AG20443 (cell line): ENCODE measurements at places on chromosomes 5 and 9.

GRCh38 chr5:41112486-41113455, 41.6 kb upstream of the MROH2B start:
- no peak for DNase-seq

DNA sequence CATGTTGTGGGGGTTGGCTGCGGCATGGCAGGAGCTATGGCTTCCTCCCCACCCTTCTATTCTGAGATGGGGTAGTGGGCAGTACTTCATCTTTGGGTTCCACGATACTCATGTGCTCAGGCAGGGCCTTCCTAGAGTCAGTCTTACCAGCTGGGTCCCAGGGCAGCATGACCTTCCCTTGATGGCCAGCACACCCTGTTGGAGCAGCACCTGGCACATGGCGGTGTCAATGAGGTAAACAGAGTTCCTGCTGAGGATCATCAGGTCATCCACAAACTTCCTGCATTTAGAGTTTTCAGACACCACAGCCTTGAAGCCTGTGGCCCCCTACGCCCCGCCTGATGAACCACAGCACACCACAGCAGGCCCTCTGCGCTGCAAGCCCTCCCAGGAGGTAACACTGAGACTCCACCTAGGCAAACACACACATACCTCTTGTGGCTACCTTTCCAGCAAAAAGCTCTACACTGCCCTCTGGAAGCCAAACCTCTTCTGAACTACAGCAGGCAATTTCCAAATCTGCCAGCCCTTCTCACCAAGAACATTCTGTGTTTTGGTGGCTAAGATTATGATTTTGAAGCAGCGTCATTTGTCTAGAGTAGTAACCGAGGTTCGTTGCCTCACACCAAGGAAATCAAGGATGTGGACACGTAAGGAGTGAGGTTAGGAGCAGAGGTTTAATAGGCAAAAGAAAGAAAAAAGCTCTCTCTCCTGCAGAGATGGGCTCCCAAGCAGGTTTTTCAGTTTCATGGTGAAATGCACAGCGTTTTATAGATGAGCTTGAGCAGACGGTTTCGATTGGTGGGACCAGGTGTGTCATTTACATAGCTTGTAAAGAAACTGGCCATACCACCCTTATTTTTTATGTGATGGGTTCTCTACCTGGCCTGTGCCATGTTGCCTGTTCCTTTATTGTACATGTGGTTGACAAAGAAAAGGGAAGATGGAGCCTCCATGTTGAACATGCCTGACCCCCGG, 20.3 kb upstream of the TMEM174 start:
- no peak for DNase-seq

GRCh38 chr5:84301535-84301934, 83.1 kb downstream of the EDIL3 start:
- DNase-seq = peak; percentile 9

GRCh38 chr9:77947651-77948050, 84.0 kb downstream of the GNAQ start:
- no peak for DNase-seq

DNA sequence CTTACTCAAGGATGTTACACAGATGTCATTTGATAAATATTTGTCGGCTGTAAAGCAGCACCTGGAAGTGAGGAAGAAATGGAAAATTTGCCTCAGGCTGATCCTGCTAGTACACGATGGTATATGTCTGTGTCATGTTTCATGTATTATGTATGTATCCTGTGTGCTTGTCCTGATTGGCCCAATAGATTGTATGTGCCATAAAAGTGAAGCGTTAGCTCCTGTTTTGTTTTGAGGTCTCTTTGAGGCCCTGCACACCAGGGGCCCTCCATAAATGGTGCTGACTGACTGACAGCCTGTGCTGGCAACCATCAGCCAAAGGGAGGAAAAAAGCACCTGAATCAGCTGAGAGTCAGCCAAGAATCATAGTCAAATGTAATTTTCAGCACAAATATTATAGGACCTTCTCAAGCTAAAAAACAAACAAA, 11.8 kb upstream of the LNPEP start:
- DNase-seq = no peak

DNA sequence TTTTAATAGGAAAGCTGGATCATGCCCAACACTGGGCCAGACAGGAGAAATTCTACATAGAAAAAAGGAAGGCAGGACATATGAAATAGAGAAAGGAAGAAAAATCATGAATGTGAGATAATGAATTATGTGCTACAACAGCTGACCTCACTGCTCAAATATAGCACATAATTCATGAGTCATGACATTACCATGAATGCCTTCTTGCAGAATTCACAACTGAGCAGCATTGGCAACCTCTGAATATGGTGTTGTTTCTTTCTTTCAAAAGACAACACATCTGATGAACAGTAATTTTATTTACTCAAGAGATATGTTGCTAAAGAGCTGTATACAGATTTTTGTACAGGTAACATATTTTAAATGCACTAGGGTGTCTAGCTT, 34.4 kb downstream of the APBA1 start:
- DNase-seq = peak; percentile 69

GRCh38 chr9:121225240-121225639, 23.6 kb upstream of the RAB14 start:
- no peak for DNase-seq

GRCh38 chr5:60687927-60688720, 11.8 kb downstream of the DEPDC1B start:
- DNase-seq = peak; percentile 49

GRCh38 chr9:23686257-23686656, 139.8 kb downstream of the ELAVL2 start:
- no peak for DNase-seq

DNA sequence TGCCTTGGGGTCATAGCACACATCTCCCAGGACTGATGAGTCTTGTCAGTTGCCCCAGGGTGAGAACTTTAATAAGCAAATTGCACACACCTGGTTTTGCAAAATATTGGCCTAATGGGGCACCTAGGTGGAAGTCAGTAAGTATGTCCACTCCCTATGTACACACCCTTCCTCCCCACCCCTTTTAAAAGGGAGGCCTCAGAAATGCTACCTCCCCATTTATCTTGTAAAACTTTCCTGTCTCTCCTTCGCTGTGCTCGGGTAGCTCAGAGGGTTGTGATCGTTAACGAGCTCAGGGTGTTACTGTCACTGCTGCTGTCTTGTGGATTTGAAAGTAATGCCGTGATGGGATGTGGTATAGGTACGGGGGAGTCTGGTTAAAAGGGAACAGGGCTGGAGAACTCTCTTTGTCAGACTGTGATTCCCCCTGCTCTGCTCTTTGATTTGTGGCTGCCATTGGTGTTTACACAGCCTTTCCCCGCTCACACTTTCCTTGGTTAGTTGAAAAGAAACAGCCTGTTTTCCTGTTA, 26.2 kb downstream of the ZNF462 start:
- DNase-seq = no peak

DNA sequence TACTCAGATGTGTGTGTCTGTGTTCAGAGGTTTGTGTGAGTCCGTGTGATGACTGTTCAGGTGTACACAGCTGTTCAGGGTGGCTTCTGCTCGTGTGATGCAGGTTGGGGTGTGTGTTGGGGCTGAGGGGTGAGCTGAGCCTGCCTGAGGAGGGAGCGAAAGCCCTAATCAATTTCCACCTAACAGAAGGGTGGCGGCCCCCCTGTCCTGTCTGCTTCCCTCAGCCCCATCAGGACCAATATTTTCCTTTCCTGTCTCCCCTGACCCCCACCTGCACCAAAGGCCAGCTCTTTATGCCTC, 30.2 kb downstream of the LHX2 start:
- DNase-seq = no peak

- DNase-seq = peak; percentile 85
Measured at GRCh38 chr5:136087961-136088871, 44.4 kb upstream of the SMAD5 start.

DNA sequence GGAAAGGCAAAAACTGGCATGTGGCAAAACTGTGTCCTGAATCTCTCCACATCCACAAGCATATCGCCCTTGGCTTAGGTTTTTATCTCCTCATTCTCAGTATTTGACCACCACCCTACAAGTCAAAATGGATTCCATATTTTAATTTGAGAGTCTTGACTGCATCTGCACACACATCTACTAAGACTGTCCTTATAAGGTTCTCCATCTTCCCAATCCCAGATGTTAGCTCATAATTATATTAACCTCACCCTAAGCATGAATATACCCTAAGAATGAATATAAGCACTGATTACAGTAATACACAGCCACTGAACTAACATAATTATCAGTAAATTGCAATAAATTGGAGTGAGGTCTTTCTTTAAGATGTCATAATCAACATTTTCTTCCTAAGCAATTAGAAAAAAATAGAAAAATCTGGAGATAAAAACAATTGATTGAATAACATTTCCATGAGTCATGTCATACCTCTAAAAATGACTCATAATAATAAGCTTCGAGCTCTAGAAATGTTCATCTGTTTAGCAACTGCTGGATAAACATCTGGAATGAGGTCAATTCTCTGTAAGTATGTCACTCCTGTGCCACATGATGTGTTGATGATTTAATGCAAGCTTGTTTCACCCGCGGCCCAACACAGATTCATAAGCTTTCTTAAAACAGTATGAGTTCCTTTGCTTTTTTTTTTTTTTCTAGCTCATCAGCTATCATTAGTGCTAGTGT, 39.9 kb upstream of the PAM start:
- DNase-seq = peak; percentile 63

DNA sequence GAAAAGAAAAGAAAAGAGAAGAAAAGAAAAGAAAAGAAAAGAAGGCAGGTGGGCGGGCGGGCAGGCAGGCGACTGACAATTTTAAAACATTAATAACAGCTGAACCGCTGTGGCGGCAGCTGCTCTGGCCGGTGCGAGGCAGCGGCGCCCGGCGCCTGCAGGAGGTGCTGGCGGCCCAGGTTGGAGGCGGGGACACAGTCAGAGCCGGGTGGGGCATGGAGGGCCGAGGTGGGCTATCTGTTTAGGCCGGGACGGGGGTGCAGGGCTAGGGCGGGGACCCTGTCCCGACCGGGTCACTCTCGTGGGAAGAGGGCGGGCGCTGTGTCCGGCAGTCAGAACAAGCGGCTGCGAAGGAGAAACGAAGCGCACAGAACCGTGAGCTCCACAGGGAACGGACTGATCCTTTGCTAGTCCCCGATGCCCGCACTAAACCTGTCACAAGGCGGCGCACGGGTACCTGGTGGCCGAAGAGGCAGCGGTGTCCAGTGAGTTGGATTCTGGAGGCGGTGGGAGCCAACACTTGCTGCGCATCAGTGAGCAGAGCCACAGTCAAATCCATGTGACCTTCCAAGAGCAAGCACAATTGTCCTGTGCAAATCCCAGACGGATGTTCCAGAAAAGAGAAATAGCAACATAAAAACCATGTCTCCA, 13.6 kb upstream of the ALDOB start:
- peak; percentile 92 for DNase-seq

GRCh38 chr5:121533814-121534213, 317.9 kb upstream of the FTMT start:
- DNase-seq = no peak

- peak; percentile 85 for DNase-seq
Measured at GRCh38 chr9:91060520-91061343, 259.1 kb downstream of the SYK start.

GRCh38 chr5:30357371-30357770, 836.1 kb upstream of the CDH6 start:
- no peak for DNase-seq
